ENCODE measurements at places on chromosomes 11 and 22.

DNA sequence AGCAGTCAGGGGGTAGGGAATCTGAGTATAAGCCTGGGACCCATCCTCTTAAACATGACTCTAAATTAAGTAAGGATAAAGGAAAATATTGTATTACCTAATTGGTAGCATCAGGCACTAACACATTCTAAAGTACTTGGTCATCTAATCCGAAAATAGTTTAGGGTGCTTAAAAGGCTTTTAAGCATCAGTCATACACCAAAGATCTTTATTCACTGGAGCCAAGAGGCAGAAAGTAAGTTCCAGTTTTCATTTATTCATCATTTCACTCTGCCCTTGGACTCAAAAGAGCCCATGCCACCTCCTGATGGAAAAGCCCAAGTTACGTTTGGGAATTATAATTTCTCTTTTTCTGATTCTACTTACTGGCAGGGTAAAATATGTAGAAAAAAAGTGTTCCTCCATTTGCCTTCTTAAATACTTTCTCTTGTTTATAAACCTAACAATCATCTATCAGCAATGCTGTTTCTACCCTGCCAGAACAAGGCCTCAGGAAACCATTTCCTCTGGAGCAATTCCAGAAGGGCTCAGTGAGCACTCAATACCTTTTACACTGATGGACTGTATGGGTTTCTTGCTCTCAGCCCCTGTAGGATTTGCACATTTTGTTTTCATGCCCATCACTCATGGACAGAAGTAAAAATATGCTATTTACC is 120.1 kb upstream of the SLC5A12 start:
- peak; percentile 37 for DNase-seq

- DNase-seq, result peak; percentile 93
These were observed 741 bp upstream of the TMEM179B start for GRCh38 chr11:62786318-62787004.

DNA sequence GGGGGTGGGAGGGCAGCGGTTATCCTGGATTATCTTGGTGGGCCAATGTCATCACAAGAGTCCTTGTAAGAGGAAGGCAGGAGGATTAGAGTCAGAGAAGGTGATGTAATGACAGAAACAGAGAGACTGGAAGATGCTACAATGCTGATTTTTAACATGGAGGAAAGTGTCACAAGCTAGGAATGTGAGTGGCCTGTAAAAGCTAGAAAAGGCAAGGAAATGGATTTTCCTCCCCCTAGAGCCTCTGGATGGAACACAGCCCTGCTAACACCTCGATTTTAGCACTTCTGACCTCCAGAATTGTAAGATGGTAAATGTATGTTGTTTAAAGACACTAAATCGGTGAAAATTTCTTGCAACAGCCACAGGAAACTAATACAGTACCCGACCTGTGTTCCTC is 109.3 kb downstream of the MN1 start:
- DNase-seq, result no peak

- DNase-seq, result peak; percentile 59
These were observed 824 bp downstream of the THAP7 start for GRCh38 chr22:21000987-21001600.
